ENCODE measurements at places on chromosomes 1 and 21.

DNA sequence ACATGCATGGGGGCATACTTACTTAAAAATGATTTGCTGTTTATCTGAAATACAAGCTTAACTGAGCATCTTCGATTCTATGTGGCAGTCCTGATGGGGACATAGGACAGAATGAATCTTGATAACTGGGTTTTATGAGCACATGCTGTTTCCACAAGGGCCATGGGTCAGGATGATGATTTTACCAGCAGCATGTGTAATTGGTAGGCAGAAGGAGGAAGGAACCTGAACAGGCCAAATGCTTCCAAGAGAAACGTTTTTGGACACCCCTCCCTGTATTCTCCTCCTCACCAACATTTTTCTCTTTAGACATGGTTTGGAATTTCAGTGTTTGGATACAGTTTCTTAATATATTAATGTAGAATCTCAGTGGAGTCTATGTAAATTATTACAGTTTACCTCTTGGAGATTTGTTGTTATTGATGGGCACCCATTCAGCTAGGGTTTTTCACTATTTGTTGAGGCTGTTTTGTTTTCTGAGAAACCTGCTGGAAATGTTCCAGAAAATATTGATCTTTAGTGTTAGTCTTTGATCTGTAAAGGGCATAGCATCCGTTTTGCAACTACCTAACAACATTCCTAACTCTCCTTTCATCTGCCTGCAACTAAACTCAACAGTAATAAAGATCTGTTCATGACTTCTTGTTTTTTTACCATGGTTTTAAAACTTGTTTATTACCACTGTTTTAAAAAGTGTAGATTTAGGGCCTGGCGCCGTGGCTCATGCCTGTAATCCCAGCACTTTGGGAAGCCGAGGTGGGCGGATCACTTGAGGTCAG, 42.0 kb downstream of the TBCE start:
- no peak for DNase-seq

- no peak for DNase-seq
These were observed 129.4 kb downstream of the PPIAL4G start for GRCh38 chr1:148353461-148354283.

DNA sequence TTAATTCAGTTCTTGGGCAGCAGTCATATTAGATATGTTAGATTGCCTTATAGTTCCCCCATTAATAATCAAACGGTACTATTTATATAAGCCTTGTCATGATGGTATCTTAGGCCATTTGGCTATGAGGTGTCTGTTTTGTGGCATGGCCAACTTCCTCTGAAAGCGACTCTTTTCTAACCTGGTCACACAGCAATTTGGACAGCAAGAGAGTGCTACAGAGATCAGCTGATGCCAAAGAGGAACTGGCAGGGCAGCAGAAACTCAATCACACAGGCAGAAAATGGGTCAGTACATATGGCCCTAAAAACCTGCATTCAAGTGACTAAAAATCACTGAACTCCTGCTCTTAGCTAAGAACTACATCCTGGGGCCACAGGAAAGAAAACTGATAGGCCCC, 13.4 kb upstream of the MUTYH start:
- DNase-seq: no peak

DNA sequence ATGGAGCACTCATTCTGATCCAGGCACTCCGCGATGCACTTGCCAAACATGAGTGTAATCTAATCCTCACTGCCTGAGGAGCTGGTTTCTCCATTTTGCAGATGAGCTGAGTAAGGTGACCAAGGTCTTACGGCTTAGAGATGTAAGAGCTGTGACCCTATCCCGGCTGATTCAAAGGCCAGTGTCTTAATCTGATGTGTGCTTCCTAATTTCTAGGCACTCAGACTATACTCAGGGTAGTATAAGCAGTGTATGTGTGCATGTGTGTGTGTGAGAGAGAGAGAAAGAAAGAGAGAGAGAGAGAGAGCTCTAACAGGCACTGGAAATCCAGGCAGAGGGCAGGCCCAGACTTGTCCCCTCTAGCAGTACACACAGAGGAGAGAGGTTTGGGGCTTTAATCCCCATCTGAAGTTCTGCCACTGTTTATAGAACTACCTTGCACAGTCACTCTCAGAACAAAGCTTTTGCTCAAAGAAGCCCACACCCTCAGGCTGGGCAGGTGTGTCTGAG, 188.2 kb downstream of the ZBTB18 start:
- DNase-seq: no peak

GRCh38 chr1:17437580-17438317, 1.7 kb downstream of the RCC2 start:
- peak; percentile 57 for DNase-seq

- DNase-seq: no peak
These were observed 20.9 kb downstream of the S1PR1 start for GRCh38 chr1:101257500-101258325.

DNA sequence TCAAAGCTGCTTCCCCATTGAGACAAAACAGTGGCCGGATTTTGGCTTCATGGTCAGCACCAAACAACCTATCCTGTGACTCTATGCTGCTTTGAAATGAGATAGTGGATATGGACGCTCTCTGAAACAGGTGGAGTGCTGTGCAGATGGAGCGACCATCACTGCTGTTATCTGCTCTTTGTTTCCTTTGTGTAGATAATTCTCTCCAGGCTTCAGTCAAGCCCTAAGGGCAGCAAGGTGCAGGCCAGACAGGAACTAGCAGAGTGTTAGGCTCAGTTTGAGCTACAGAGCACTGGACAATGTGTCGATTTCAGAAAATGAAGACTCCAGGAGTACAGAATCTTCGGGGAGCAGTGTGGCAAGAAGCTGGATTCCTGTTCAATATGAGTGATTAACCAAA, 4.8 kb upstream of the IRF6 start:
- no peak for DNase-seq

DNA sequence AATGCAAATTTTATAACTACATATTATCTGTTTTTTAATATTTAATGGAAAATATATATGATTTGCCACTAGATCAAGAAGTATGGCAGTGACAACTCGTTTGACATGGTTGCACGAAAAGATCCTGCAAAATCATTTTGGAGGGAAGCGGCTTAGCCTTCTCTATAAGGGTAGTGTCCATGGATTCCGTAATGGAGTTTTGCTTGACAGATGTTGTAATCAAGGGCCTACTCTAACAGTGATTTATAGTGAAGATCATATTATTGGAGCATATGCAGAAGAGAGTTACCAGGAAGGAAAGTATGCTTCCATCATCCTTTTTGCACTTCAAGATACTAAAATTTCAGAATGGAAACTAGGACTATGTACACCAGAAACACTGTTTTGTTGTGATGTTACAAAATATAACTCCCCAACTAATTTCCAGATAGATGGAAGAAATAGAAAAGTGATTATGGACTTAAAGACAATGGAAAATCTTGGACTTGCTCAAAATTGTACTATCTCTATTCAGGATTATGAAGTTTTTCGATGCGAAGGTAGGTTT, 556 bp downstream of the IFI44 start:
- DNase-seq: no peak
